ENCODE measurements at places on chromosomes 6 and 20.
A peak's percentile ranks its signal among the peaks of the same experiment; 100 is the strongest.

DNA sequence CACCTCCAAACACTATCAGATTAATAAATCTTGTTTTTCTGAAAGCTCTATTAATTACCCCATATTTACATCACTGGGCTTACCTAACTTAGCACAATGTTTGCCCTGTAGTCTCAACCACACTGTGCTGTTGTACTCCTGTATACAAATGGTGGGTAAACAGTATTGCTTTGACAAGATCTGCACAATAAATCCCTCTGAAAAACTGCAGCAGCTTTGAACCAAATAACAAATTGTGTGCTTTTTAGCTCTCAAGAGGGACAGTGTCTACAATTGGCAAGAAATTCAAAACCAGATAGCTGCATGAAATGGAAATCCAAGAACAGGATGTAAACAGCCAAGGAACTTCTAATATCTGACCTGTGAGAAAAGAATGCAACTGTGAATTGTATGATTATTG is 10.4 kb downstream of the KIF6 start:
- DNase-seq: no peak

DNA sequence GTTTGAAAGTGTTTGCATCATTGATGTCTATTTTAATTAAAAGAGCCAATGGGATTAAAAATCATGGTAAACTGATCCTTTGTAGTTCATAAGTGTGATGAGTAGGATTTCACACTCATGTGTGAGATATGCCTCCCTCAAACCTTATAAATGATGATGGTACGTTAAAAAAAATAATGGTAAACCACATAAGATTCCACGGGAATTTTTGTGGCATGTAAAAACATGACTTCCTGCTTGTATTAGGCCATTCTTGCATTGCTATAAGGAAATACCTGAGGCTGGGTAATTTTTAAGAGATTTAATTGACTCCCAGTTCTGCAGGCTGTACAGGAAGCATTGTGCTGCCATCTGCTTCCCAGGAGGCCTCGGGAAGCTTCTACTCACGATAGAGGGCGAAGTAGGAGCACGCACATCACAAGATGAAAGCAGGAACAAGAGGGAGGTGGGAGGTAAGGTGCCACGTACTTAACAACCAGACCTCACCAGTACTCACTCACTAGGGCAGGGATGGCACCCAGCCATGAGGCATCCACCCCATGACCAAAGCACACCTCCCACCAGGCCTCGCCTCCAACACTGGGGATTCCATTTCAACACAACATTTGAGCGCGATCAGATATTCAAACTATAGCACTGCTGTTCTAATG is 187.6 kb upstream of the QKI start:
- DNase-seq: no peak

DNA sequence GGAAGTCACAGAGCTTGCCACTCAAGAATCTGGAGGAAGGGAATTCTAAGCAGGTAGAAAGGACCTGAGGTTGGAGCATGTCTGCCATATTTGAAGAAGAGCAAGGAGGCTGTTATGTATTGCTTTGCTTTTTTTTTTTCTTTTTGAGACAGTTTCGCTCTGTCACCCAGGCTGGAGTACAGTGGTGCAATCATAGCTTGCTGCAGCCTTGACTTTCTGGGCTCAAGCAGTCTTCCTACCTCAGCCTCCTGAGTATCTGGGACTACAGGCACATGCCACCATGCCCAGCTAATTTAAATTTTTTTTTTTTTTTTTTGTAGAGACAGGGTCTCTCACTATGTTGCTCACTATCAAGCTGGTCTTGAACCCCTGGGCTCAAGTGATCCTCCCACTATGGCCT is 40.8 kb downstream of the ORC3 start:
- DNase-seq: no peak

DNA sequence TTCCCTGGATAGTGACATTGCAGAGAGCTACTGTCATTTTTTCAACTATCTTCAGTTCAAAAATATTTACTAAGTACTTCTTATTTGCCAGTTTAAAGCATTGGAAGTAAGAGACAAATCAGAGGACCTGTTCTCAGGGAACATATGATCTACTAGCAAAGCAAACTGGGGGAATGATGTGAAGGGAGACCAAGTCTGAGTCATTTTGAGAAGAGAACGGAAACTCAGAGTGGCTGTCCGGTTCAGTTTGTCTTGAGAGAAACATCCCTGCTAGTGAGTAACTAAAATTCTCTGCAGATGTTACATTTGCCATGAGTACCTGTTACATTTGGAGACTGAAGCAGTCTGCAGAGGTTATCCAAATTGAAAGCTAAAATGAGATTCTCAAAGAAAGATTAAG is 118.3 kb downstream of the KCNQ5 start:
- DNase-seq: no peak

DNA sequence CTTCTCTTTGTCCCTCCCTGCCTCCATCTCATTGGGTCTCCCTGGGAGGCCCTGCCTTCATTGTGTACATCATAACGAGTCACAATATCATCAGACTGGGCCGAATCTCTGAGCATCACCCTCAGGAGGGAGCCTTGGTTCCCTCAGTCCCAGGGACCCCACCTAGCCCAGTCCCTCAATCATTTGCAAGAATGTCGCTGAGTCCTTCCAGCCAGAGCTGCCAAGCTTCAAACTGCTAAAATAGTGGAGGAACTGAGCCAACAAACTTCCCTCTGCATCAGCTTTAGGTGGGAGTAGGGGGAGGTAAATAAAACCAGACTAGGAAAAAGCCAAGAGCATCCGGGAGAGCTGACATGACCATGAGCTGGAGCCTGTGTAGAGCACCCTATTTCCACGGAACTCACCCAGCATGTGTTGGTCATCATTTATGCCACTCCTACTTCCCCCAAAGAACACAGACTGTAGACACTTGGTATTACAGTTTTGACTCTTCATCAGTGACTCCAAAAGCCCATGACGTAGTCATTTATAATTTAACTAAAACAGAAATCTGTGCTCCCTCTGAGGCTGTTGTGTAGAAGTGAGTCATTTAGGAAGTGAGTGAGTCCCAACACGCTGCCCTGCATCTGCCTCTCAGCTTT is 28.8 kb upstream of the IL17A start:
- DNase-seq: peak; percentile 29

GRCh38 chr6:55568808-55569439 is 10.1 kb downstream of the HMGCLL1 start:
- DNase-seq: no peak

DNA sequence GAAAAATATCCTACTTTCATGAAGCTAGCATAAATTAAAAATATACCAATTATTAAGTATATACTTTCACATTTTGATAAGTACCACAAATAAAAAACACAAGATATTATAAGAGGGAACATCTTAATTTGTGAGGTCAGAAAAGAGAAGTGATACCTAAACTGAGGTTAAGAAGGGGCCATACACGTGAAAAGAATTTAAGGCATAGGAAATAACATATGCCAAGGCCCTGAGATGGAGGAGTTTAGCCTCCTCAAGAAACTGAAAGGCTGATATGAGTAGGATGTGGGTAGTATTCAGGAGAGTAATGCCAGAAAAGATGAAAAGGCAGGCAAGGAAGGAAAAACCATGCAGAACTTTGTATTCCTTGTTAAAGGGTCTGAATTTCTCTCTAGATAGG is 116.6 kb upstream of the HTR1E start:
- DNase-seq: no peak

- no peak for DNase-seq
Observed at GRCh38 chr6:44025226-44025625, 102.0 kb downstream of the MRPL14 start.

DNA sequence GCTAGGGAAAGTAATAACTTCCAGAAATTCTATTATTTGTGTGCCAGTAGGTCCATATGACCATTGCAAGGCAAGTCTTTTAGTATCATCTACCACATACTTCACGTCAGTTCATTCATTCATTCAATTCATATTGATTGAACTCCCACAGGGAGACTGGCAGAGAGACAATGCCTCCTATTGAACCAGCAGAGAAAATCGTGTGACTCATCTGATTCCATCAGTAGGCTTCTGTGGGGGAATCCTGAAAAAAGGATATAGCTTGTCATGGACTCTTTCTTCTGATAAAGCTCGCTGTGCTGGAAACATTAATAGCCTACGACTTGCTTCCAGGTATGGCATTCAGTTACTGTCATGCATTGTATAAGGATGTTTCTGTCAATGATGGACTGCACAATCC is 45.3 kb upstream of the CNR1 start:
- no peak for DNase-seq

DNA sequence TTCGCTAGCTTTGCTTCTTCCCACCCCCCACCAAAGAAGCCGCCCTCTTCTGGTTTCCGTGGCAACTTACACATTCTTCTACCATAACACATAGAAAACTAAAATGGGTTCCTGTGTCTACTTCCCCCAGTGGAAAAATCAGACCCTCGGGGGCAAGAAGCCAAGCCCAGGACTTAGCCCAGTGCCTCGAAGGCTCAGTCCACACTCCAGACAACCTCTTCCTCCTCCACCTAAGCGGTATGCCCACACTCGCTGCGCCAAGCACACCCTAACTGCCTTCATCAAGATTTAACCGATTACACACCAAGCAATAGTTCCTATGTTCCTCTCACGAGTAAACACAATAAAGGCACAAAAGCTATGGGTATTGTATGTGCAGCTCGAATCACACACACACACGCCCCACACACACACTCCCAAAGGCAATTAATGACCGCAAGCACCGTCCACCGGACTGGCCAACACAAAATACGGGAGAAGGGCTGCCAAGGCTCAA is 537 bp downstream of the PPIL4 start:
- peak; percentile 76 for DNase-seq

DNA sequence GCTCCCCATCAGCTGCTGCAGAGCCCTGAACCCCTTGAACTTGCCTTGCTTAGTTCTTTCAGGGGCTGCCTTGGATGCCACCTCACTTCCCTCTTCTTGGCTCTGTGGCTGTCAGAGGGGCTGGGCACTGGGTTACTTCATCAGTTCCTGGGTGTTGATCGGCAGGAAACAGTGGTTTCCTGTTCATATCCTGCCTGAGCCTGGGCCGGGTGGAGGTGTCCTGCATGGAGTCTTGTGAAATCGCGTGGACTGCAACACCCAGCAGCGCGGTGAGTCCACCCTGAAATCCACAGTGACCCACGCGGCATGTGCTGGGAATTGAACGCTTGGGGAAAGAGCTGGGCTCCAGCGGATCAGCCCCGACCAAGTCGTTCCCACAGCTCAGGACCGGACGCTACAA is 97.5 kb downstream of the CDH26 start:
- DNase-seq: no peak

- no peak for DNase-seq
Observed at GRCh38 chr20:34293589-34293988, 9.6 kb downstream of the AHCY start.

GRCh38 chr6:167495506-167496401 is 170.9 kb downstream of the TTLL2 start:
- no peak for DNase-seq

DNA sequence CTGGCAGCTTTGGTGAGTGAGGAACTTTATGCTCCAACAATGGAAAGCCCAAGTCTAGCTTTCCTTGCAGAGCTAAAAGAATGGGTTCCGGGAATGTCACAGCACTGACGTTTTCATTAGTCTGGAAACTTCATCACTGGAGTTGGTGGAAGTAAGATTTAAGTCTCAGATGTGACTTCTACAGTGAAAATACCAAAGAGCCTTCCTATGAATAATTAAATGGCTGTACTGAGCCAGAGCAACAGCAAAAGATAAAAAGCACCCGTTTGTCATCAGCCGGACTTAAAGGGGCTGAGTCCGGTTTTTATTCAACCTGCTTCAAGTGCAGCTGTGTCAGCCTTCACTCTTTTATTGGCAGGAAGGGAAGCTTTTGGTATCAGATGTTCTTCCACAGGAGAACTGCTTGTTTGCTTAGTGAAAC is 46.5 kb upstream of the SHLD1 start:
- DNase-seq: peak; percentile 28

GRCh38 chr6:65545920-65546319 is 161.1 kb downstream of the EYS start:
- no peak for DNase-seq

- DNase-seq: no peak
Observed at GRCh38 chr6:89284081-89284480, 31.0 kb downstream of the GABRR2 start.

GRCh38 chr6:135527116-135527959 is 29.8 kb upstream of the AHI1 start:
- DNase-seq: no peak

- DNase-seq: peak; percentile 22
Observed at GRCh38 chr6:75611702-75612375, 10.2 kb downstream of the SENP6 start.

DNA sequence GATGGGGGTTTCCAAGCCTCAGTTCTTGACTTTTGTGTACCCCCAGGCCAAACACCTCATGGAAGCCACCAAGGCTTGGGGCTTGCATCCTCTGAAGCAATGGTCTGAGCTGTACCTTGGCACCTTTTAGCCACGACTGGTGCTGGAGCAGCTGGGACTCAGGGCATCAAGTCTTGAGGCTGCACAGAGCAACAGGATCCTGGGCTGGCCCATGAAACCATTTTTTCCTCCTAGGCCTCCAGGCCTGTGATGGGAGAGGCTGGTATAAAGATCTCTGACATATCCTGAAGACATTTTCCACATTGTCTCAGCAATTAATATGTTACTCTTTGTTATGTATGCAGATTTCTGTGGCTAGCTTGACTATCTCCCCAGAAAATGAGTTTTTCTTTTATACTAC is 269.1 kb upstream of the TBX18 start:
- no peak for DNase-seq

DNA sequence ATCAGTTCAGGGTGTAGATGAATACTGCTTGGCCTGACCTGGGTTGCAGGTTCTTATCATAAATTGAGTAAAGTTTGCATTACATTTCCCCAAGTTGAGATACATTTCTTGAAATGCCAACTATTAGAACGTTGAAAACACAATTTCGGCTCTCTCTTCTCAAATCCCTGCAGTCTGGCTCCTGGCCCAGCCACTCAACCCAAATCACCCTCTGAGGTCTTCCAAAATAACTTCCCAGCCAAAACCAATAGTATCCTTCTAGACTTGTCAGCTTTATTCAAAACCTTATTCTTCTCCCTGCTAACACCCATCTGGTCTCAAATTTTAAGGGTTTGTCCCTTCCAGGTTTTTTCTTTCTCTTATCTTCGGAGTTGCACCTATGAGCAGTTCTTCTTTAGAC is 263.6 kb downstream of the EYA4 start:
- DNase-seq: peak; percentile 77

GRCh38 chr6:161215193-161215592 is 58.7 kb downstream of the AGPAT4 start:
- DNase-seq: peak; percentile 85

DNA sequence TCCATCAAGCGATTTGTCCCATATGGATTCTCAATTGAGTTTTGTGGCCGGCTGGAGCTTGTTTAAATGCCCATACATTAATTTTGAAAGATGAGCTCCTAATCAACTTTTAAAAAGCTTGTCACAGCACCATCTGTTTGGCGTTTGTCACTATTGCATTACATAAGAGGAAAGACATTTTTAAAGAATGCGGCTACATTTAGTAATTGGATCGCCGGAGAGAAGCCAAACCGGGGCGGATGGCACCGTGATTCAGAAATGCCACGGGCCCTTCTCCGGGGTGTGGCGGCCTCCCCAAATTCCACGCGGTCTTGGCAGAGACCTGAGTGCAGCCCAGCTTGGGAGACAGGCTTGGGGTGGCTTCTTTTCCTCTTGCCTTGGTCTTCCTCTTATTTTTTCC is 67.7 kb upstream of the ZNFX1 start:
- peak; percentile 68 for DNase-seq

All from fibroblast of the aortic adventitia (primary cell).